NCI-H446 treated with DMSO at 0.1 percent for 48 hours (cell line): ENCODE measurements at places on chromosomes 16 and 17.

DNA sequence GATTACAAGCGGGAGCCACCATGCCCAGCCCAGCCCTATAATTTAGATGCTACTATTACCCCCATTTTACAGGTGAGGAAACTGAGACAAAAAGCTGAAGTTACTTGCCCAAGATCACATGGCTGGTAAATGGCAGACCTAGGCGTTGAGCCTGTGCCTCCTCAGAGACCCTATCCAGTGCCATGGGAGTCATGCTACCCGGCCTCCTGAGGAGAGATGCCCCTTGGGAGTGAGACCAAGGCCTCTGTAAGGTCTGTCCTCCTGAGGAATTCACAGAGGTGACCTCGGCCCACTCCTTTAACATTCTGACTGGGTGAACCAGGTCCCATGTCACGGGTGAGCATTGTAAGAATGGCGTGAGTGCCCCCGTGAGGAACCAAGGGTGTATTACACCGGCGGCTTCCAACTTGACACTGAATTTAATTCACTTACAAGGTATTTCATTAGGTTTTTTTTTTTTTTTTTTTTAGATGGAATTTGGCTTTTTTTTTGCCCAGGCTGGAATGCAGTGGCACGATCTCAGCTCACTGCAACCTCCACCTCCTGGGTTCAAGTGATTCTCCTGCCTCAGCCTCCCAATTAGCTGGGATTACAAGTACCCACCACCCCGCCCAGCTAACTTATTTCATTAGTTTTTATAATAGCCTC lies 95.7 kb downstream of the ABCC6 start:
- no peak for DNase-seq

DNA sequence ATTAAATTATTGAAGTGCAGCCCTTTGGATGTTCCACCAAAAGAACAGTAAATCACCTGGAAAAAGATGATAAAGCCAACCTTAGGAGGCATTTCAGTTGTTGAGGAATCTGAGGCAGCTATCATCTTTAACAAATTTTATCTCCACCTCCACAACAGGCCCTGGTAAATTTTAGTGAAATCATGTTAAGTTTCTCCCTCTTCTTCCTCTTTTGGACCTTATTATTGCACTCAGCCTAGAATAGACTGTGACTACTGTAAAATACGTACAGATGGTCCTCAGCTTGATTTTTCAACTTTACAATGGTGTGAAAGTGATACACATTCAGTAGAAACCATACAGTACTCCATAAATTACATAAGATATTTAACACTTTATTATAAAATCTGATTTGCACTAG lies 90.3 kb downstream of the USP32 start:
- DNase-seq: no peak

GRCh38 chr16:67667817-67668494 lies 1.3 kb downstream of the C16orf86 start:
- DNase-seq: peak; percentile 84

DNA sequence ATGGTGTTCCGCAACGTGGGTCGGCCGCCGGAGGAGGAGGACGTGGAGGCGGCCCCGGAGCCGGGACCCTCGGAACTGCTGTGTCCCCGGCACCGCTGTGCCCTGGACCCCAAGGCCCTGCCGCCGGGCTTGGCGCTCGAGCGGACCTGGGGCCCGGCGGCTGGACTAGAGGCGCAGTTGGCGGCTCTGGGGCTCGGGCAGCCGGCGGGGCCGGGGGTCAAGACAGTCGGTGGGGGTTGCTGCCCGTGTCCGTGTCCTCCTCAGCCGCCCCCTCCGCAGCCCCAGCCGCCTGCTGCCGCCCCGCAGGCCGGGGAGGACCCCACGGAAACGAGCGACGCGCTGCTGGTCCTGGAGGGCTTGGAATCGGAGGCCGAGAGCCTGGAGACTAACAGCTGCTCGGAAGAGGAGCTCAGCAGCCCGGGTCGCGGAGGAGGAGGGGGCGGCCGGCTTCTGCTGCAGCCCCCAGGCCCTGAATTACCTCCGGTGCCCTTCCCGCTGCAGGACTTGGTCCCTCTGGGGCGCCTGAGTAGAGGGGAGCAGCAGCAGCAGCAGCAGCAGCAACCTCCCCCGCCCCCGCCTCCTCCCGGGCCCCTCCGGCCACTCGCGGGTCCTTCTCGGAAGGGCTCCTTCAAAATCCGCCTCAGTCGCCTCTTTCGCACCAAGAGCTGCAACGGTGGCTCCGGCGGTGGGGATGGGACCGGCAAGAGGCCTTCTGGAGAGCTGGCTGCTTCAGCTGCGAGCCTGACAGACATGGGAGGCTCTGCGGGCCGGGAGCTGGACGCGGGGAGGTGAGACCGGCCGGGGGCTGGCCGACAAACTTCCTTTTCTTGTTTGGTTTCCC lies 821 bp downstream of the SOCS7 start:
- no peak for DNase-seq

DNA sequence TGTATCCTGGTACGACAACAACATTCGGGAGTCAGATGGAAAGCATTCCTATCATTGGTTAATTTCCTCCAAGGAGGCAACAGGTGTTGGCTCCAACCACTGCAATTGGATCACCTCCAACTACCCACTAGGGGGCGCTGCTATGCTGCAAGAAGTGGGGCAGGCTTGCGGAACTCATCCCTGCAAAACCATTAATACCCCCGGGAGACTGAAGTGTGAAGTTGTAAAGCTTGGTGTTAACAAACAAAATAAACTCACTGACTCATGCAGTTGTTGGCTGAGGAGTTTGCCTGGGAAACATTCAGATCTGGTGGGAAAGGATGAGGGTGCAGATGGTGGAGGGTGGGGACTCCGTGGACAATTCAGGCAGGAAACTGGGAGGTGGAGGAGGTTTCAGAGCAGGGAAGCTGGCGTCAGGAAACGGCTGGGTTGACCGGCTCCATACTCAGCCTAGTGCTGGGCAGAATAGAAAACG lies 84.9 kb downstream of the HS3ST2 start:
- peak; percentile 17 for DNase-seq

- DNase-seq: no peak
Observed at GRCh38 chr16:30053376-30054015, 12.1 kb upstream of the ALDOA start.

GRCh38 chr16:79278506-79278905 lies 322.0 kb downstream of the MAF start:
- no peak for DNase-seq

- DNase-seq: no peak
Observed at GRCh38 chr16:610513-611381, 20.0 kb upstream of the WFIKKN1 start.

DNA sequence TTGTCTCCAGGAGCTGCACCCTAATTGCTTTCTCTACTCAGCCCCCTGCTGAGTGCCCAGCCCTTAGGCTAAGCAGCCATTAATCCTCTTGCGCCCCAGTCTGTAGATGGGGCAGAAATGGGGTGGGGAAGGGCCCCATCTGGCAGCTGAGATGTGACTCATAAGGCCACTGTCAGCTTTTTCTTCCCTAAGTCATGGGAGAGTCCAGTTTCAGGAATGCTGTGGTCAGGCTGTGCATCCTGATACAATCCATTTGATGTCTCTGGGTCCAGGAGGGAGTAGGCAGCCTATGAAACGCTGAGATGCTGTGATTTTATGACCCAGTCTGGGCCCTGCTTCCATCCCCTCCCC lies 12.3 kb downstream of the PLXDC1 start:
- DNase-seq: no peak

- no peak for DNase-seq
Observed at GRCh38 chr16:66687906-66688625, 8.5 kb downstream of the CMTM4 start.

- no peak for DNase-seq
Observed at GRCh38 chr17:39949028-39949427, 13.8 kb upstream of the GSDMA start.

DNA sequence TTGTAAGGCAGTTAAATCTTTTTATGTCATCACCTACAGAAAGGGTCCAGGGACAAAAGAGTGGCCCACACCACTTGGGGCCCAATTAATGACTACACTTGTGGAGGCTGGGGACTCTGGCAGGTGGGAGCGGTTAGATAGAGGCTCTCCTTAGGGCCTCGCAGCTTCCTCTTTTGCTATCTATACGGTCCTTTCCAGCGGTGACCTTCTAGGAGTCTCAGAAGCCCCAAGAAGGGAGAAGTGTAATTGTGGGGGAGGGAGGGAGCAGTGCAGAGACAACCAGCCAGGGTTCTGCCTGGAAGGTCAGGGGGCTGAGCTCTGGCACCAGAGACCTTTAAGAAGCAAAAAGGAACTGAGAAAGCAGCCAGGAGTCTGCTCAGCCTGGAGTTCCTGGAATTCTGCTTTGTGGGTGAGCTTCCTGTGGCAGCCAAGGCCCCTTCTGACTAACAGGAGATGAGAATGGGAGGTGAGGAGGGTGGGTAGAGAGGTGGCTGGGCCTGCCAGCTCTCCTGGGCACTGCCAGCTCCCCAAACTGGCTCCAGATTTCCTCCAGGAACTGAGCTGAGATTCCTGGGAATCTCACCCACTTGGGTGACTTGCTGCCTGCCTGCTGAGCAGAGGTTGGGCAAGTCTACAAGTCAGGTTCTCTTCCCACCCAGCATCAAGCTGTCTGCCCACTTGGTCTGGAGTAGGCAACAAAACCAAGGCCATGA lies 16.3 kb upstream of the MAP3K14 start:
- no peak for DNase-seq

DNA sequence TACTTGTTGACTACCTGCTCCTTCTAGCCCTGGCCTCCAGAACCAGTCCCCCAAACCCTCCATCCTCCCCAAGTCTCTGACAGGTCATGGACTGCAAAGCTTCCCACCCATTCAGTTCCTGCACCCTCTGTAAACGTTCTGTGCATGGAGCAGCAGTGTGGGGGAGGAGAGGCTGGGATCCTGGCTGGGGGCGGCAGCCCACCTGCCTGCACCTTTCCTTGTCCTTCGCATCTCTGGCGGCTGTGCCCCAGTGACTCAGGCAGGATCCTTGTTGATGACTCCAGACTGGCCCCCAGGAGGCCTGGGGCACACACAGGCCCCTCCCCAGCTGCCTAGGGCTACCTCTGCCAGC lies 1.6 kb upstream of the PKMYT1 start:
- DNase-seq: no peak

DNA sequence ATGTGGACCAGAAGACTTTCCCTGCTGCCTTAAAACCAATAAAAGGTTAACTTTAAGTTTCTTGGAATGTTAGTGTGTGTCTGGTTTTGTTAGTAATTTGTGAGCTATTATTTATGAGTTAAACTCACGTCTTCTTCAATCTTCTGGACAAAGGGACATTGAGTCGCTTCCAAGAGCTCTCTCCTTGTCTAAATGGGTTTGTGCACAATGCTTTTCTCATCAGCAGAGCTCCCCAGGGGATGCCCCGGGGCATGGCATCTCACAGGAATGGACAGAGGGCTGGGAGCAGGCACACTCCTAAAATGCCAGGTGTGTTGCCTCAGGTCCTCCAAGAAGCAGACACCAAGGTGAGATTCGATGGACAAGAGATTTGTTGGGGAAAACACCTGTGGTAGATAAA lies 90.5 kb downstream of the RGS9 start:
- DNase-seq: no peak

GRCh38 chr17:64385187-64386083 lies 5.2 kb downstream of the PECAM1 start:
- no peak for DNase-seq

DNA sequence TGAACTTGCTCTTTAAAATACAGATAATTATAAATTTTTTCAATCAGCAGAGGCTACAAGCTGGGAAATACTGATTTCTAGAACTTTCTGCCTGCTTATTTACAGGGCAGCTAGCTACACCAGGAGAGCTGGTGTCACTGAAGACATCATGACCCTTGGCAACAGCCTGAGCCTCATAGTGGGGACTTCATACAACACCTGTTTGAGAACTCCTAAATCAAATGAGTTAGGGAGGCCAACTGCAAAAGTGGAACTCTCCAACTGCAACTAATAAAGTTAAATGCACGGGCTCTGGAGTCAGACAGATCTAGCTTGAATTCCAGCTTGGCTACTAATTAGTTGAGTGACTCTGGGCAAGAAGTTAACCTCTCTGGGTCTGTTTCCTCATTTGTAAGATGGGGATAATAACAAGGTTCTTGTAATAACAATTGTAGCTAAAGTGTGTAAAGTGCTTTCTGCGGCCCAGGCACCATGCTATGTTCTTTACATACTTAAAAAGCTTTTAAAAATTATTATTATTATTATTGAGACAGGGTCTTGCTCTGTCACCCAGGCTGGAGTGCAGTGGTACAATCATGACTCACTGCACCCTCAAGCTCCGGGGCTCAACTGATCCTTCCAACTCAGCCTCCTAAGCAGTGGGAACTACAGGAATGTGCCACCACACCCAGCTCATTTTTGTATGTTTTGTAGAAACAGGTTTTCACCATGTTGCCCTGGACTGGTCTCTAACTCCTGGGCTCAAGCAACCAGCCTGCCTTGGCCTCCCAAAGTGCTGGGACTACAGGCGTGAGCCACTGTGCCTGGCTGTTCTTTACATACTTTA lies 33.4 kb downstream of the VAC14 start:
- no peak for DNase-seq

- DNase-seq: no peak
Observed at GRCh38 chr17:77943971-77944370, 14.5 kb upstream of the TNRC6C start.

GRCh38 chr17:9192010-9192409 lies 170.7 kb downstream of the NTN1 start:
- DNase-seq: no peak

DNA sequence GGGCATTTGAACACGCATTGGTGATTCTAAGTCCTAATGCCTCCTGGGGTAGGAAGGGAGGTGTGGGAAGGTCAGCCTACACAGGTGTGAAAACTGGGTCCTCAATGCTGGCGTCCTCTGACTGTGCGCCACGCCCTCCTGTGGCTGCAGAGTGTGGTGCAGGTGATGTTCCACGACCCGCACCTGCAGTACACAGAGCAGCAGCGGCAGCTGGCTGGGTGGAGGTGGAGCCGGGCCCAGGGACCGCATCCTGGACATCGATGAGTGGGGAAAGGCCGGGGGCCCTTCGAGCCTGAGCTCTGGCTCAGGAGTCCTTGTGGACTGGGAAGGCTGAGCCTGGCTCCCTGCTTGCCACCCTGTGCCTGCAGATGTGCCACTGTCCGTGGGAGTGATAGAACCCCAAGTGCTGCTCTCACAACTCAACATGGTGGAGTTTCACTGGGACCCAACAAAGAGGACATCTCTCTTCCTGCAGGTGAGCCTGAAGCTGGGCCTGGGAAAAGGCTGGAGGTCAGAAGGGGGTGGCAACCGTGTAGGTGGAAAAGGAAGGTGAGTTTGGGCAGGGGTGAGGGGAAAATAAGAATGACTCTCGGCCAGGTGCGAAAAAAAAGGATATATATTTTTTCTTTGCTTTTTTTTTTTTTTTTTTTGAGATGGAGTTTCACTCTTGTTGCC lies 14.0 kb upstream of the STAC2 start:
- DNase-seq: no peak
